ENCODE measurements at places on chromosomes 2 and 18.

DNA sequence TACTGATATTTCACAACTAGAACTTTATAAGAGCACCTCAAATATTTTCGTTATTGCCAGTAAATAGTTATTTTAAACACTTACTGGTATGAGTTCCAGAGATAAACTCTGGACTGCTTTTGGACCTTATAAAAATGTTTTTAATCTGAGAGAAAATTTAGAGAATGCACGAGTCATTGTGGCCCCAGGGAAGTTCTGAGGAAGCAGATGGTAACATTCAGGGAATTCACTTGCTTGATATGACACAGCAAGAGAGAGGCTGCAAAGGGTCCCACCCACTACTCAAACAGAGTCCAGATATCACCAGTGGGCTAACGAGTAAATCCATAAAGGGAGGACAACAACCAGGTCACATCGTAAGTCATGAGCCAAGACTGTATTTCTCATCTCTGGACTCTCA, 526.8 kb downstream of the TDRD15 start:
- no peak for DNase-seq

GRCh38 chr2:11625671-11626070, 44.3 kb downstream of the NTSR2 start:
- no peak for DNase-seq

GRCh38 chr18:3062798-3063680, 50.1 kb upstream of the LPIN2 start:
- peak; percentile 82 for DNase-seq

GRCh38 chr2:44555700-44556099, 194.0 kb downstream of the CAMKMT start:
- DNase-seq = no peak

- DNase-seq = no peak
Measured at GRCh38 chr18:59026831-59027410, 112.8 kb upstream of the SEC11C start.

DNA sequence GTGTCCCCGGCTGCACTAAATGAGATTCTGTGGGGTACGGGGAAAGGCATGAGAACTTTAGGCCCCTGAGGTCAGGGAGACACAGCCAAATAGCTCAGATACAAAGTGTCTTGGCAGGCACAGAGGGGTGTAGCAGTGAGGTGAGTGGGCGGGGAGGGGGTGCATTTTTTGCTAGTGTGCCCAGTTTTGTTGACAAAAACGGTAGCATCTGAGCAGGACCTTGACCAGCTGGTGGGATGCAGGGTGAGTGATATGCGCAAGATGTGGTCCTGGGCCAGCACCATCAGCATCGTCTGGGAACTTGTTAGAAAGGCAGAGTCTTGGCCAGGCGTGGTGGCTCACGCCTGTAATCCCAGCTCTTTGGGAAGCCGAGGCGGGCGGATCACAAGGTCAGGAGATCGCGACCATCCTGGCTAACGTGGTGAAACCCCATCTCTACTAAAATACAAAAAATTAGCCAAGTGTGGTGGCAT, 127.3 kb upstream of the LGALSL start:
- no peak for DNase-seq

Data from CD4-positive, alpha-beta T cell treated with Interleukin-10 for 1 hour (primary cell).